ENCODE measurements at places on chromosomes 7 and 10.

- DNase-seq = no peak
Measured at GRCh38 chr10:121927318-121927840, 452 bp downstream of the ATE1 start.

- DNase-seq = peak; percentile 34
Measured at GRCh38 chr7:106041140-106041717, 70.9 kb downstream of the SYPL1 start.

DNA sequence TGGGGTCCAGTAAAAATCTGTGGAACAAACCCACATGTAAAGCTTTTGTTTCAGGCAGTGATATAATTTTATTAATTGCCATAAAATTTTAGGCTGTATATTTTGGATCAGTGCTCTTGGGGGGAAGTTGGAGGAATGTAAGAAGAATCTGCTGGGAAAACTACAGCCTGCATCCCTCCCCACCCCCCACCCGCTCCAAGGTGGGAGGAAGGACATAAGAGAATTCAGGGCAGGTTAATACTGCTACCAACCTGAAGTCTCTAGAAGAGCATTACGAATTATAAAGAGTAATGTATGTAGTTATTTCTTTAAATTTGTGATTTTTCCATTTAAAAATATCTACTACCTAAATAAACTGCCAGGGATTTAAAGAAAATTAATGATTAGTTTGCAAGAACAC is 47.2 kb upstream of the GPR37 start:
- DNase-seq = no peak

DNA sequence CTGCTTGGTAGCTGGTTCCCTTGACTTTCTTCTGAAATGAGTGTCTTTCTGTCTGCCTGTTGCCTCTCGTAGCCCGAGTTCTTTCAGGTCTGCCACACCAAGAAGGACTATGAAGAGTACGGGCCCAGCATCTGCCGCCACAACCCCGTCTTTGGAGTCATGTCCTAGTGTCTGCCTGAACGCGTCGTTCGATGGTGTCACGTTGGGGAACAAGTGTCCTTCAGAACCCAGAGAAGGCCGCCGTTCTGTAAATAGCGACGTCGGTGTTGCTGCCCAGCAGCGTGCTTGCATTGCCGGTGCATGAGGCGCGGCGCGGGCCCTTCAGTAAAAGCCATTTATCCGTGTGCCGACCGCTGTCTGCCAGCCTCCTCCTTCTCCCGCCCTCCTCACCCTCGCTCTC is 94.8 kb downstream of the ACTR3B start:
- no peak for DNase-seq

GRCh38 chr7:143367972-143368371 is 5.5 kb upstream of the FAM131B start:
- no peak for DNase-seq

DNA sequence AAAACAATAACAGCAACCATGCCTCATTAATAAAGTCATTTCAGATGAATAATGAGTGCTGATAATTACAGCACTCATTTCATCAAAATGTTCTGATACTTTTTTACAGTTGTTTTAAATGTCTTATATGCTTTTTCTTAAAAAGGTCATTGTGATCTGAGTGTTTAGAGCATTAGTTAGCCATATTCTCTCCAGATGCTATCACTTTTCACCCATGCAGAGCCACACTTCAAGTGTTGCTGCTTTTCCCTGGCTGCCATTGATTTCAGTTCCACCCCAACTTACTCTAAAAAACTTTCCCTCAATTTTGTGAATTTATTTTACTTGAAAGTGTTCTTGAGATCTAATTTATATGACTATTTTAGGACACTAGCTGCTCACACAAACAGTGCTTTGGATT is 41.8 kb downstream of the NUP205 start:
- no peak for DNase-seq

Measured in D721Med (cell line).